ENCODE measurements at places on chromosomes 3 and 15.

- DNase-seq, result no peak
Observed at GRCh38 chr3:186932281-186933181, 2.2 kb downstream of the ST6GAL1 start.

DNA sequence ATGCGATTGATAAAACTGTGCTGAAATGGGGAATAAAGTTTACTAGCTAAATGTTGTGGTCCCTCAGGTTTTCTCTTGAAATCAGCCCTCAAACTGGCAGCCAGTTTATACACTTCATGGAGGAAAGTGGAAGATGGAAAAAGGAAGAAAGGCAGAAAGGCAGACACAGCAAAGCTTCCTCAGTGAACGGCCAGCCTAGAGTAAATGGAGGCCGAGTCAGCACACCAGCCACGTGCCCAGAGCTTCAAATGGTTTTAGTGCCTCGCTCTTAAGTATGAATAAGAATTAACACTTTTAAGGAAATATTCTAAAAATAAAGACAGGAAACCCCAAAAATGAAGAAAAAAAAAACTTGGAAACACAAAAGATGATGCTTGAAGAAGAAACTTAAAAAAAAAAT, 48.3 kb downstream of the GNB4 start:
- DNase-seq, result no peak

- DNase-seq, result no peak
Observed at GRCh38 chr3:49713336-49714105, 6.0 kb downstream of the AMIGO3 start.

- DNase-seq, result no peak
Observed at GRCh38 chr3:38731522-38731921, 82.0 kb upstream of the SCN5A start.

DNA sequence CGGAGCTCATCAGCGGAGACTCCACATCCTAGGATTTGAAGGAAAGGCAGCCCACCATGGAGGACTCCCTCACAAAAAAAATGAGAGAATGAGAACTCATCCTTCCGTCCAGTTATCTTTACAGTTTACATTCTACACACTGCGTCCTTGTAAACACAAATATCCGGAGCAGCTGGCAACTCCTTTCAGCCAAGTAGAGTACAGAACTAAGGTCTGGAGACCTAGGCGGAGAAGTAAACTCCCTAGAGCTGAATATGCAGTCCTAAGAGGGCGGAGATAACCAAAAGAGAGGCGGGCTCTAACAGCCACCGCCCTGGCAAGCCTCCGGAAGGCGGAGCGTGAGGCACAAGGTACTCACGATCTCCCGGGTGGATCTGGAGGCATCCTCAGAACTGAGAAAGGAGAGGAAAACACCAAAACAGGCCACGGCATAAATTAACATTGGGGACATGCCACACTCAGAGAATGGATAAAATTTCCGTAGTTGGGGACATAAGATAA, 924 bp upstream of the SIN3A start:
- DNase-seq, result peak; percentile 85

DNA sequence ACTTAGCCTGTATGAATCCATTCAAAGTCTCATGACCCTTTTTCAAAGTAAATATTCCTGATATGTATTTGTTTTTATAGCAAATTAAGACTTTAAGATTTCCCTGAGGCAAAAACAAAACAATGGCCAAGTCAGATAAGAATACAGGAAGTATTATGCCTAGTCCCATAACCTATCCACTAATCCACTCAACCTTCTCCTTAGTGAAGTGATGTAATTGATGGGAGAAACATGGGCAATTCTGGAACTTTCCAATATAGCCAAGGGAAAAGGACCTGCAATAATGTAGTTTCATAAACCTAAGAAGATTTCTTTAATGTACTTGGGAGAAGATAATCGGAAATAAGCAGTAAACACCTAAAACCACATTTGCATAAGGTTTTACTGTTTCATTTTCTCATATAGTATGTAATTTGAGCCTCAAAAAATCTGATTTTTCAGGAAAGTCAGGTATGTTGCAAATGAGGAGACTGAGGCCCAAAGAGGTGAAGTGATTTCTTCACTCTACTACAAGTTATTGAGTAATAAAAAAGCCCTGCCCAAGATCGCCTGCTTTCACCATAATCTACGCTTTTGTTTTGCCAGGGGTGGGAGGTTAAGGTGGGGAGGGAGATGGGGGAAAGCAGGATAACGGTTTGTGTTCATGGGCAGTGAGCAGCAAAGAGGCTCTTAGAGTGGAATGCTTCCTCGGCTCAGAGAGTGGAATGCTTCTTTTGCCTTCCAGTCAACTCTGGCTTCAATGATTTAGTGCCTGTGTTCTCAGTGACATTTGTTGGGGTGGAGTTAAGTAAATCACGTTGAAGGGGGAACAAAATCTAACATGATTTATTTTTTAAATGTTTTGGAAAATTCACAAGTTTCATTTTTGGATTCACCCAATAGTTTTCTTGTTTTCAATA, 95.0 kb upstream of the FNDC3B start:
- no peak for DNase-seq

DNA sequence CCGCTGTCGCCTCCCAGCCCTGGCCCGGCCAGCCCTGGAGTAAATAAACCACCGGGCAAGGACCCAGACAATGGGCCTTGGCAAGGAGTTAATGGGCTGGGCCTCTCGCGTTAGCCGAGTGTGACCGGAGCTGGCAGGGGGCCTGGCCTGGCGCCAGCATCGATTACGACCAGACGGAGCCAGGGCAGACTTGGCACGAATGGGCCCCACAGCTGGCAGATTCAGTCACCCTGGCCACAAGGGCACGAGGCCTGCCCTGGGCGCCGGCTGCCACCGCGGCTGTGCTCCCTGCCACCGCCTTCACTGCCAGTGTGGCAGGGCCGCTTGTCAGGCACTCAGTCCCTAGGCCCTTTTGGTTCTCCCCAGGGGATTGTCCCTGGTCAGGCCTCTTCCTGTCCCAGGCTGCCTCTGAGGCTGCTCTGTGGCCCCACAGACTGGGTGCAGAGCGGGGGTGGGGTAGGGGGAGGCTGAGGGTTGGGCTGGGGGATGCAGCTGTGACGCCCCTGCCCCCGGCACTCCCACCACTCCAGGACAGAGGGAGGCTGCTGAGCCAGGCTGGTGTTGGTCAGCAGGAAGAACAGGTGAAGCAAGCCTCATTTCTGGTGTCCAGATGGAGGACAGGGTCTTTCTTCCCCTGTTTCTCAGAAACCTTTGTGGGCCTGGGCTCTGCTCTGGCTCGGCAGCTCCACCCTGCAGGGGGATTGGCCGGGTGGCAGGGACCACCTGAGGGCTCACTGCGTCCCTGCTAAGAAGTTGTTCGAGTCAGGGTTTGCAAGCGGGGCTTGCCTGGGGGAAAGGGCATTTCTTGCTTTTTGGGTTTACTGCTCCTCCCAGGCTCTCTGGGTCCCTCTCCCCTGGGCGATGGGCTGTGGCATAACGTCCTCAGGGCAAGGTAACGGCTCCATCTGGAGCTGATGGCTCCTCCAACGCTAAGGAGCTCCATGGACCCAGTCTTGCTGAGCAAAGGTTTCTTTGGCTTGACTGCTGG, 30.5 kb upstream of the SRP14 start:
- DNase-seq, result peak; percentile 98

DNA sequence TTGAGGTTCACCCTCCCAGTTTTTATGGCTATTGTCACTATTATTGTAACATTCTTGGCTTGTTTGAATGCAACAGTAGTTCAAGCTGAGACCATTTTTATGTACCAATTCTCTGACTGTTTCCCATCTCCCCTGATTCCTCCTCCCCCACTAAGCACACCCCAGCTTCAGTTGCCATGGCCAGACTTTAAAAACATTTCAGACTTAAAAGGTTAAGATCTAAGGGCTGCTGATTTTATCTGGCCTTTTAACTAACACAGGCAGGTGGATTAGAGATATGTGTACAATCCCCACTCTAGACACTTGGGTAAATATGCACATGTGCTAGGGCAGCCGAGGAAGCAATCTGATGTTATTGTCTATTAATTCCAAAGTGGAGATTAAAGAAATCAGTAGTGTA, 386.3 kb upstream of the NR2F2 start:
- DNase-seq, result no peak

DNA sequence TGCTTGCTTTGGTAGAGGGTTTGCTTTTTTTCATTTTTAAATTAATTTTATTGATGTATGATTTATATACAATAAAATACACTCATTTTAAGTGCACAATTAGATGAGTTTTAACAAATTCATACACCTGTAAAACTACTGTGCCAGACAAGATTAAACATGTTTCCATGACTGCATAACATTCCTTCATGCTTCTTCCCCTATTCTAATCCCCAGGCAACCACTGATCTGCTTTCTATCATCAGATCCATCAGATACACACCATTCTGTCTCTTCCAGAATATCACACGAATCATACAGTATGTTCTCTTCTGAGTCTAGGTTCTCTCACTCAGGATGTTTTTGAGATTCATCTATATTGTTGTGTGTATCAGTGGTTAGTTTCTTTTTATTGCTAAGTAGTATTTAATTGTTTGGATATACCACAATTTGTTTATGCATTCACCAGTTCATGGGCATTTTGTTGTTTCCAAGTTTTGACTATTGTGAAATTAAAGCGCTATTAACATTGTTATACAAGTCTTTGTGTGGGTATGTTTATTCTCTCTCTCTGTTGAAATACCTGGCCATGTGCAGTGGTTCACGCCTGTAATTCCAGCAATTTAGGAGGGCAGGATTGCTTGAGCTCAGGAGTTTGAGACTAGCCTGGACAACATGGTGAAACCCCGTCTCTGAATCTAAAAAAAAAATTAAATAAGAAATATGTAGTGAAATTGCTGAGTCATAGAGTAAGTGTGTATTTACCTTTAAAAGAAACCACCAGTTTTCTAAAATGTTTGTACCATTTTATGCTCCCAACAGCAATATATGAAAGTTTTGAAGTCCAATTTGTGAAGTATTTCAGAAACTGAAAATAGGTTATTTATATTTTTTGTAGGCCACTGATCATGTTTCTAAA, 7.0 kb upstream of the TFG start:
- DNase-seq, result no peak

DNA sequence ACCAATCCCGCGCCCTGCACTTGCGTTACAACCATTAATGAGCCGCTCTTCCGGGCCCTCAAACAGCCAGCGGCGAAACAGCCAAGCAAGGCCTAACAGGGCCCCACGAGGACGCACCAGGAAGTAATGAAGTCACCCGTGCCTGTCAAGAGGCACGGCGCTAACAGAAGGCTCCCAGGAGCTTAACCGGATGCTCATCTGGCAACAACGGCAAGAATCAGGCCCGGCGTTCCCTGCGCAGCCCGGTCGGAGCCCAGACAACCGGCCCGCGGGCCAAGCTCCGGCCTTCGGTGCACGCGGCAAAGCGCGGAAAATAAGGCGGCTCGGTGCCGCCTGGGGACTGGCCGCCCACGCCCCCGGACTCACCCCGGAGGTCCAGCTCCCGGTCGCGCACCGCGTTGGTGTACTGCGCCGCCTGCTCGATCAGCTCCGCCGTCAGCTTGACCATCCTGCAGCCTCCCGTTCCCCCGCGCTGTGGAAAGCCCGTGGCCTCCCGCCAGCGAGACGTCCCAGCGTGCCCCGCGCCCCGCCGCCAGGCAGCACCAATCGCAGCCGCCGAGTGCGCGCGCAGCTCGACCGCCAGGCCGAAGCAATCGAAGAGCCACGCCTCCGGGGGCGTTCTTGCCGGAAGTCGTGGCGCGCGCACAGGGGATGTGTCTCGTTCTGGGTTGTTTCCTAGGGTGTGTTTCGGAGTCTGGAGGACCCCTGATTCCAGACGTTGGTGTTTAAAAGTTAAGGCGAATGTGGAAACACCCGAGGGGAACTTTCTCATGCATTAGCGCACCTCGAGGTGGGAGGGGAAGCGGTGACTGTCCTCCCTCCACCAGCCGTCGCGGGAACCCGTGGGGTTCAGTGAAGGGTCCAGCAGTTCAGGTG, at the start of gene SNRPA1:
Gene SNRPA1, minus strand, starts transcription at position 518 of the 876 bp plus-strand sequence. Its CDS starts 70 bp downstream, at position 448.
- DNase-seq, result peak; percentile 89

DNA sequence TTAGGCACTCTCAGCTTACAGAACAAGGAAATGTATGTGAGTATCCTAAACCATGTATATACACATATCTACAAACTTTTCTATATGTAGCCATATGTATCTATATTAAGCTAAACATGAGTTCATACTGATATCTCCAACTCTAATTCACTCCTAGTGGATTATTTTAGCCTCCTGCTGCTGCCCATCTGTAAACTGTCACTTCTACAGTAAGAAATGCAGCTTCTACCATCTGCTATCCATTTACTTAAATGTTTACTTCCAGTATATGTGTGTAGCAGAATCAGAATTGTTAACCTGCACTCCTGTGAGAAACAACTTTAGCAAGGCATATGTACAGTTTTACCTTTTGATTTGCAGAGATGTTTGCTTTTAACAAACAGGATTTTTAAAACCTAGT, 478.5 kb upstream of the CBLB start:
- DNase-seq, result no peak

DNA sequence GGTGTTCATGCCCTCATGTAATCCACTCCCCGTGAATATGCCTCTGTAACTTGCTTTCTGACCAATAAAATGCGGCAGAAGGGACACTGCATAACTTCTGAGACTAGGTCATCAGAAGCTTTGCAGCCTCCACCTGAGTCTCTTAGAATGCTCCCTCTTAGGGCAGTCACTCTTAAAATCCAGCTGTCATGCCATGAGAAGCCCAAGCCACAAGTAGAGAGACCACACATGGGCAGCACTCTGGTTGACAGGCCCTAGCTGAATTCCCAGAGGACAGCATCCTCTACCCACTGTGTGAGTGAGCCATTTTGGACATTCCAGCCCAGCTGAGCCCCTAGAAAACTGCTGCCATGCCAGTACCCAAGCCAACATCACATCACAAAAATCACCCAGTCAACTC, 41.4 kb downstream of the SCAPER start:
- DNase-seq, result no peak

GRCh38 chr3:38382506-38383080, 36.0 kb downstream of the XYLB start:
- peak; percentile 2 for DNase-seq

DNA sequence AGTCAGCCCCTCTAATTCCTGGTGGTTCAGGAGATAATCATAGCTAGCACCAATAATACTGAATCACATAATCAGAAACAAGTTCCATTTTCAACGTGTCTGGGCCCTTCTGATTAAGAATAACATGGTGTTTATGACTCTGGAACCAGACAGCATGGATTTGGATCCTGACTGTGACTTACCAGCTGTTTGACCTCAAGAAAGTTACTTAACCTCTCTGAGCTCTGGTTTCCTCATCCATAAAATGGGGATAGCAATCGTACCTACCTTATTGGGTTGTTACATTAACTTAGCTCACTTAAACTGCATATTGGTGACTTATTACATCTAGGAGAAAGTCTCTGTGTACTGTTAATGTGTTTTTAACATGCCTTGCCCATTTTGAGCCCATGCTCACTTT, 10.7 kb upstream of the TMEM40 start:
- no peak for DNase-seq

Data from globus pallidus (tissue), 1 donor.